ENCODE measurements at places on chromosomes 12 and 14.

GRCh38 chr12:105040476-105040875 lies 43.8 kb downstream of the ALDH1L2 start:
- no peak for DNase-seq

- DNase-seq: no peak
Observed at GRCh38 chr12:57826966-57827365, 8.4 kb upstream of the AVIL start.

- no peak for DNase-seq
Observed at GRCh38 chr12:15428632-15429031, 106.3 kb downstream of the PTPRO start.

- DNase-seq: no peak
Observed at GRCh38 chr12:1126091-1126490, 135.1 kb downstream of the ERC1 start.

GRCh38 chr12:106480251-106480650 lies 102.6 kb upstream of the RFX4 start:
- DNase-seq: no peak

GRCh38 chr14:42802346-42802745 lies 1195.7 kb downstream of the LRFN5 start:
- DNase-seq: no peak

- DNase-seq: no peak
Observed at GRCh38 chr12:126781593-126781992, 1485.4 kb upstream of the TMEM132C start.

- DNase-seq: no peak
Observed at GRCh38 chr12:110286623-110287022, 5.6 kb downstream of the ATP2A2 start.

- no peak for DNase-seq
Observed at GRCh38 chr14:64806202-64806861, 73.4 kb downstream of the SPTB start.

- no peak for DNase-seq
Observed at GRCh38 chr12:104682790-104683279, 226.1 kb downstream of the CHST11 start.

- DNase-seq: no peak
Observed at GRCh38 chr14:92225731-92226130, 97.2 kb upstream of the SLC24A4 start.

DNA sequence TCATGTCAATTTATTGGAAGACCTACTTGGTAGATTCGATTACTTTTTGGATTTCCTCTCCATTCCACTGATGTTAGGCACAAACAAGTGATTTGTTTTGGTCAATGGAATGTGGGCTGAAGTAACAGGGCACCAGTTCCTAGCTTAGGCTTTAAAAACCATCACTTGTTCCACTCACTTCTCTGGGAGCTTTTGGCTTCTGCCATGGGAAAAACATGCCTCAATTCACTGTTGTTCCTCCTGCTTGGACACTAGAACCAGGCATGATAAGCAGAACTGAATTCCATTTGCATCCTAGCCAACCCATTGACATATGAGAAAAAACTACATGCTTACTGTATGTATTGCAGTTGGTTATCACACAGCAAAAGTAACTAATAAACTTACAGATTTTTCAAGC lies 47.8 kb downstream of the LLPH start:
- DNase-seq: no peak

GRCh38 chr14:103296987-103297386 lies 37.0 kb upstream of the EIF5 start:
- no peak for DNase-seq

GRCh38 chr12:27480016-27480415 lies 33.5 kb downstream of the SMCO2 start:
- DNase-seq: no peak

DNA sequence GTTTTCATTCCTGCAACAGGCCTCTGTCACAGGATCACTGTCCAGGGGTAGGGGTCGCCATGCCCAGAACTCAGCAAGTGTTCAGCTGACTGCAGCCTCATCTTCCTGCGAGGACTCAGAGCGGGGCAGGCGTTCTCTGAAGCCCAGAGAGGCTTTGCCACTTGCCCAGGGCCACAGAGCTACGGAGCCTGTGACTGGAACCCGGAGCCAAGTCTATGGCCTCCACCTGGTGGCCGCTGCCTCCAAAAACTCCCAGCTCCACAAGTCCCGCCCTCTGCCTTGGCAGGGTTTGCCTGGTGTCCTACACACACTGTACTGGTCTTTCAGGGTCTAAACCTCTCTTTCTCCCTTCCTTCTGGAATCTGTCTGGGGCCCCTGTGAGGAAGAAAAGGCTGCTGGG lies 8.7 kb upstream of the PPP1R13B start:
- no peak for DNase-seq

GRCh38 chr12:13093191-13093847 lies 10.1 kb downstream of the GSG1 start:
- no peak for DNase-seq

- DNase-seq: no peak
Observed at GRCh38 chr14:85190251-85190650, 339.7 kb upstream of the FLRT2 start.

- peak; percentile 21 for DNase-seq
Observed at GRCh38 chr14:69880044-69880487, 850 bp downstream of the SMOC1 start.

DNA sequence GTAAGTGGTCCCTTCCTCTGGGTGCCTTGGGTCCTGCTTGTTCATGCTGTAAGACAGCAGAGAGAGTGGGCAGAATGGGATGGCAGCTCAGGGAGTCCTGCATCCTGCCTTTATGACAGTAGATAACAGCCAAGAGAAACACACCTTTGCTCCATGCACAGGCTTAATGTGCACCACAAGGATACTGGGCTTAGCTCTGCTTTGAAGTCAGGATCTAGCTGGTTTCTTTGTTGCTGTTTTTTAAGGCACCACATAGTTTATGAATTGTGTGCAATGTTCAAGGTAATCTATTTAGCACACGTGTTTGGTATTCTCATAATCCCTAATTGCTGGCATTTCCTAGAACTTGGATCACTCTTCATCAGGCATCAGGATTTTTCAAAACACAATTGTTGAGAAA lies 239.5 kb upstream of the DCN start:
- DNase-seq: no peak

- DNase-seq: peak; percentile 58
Observed at GRCh38 chr14:77208291-77208978, 26.8 kb downstream of the TMEM63C start.

DNA sequence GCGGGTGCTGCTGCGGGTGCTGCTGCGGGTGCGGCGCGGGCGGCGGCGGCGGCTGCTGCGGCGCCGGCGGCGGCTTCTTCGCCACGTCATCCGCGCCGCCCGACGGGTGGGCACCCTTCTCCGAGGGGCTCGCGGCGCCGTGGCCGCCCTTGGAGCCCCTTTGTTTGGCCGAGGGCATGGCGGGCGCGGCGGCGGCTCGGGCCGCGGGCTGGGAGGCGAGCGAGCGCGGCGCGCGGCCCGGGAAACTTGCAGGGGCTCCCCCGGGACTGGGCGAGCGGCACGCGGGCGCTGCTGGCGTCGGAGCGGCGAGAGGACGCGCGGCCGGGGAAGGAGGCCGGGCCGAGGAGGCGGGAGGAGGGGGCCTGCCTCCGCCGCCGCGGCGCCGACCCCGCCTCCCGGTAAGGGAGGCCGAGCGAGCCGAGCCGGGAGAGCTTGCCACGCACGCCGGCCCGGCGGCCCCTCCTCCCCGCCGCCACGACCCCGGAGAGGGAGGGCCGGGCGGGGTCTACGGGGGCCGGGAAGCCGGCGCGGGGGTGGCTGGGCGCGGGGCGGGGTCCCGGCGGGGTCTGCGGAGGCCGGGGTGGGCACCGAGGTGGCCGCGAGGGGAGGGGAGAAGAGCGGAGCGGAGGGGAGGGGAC lies at the start of gene CKAP4:
TSS of gene CKAP4 (minus strand) at position 347 of the 638 bp plus-strand sequence. CDS start at position 178, 169 bp downstream.
- peak; percentile 56 for DNase-seq

- DNase-seq: no peak
Observed at GRCh38 chr12:130696379-130697100, 19.6 kb downstream of the RIMBP2 start.

GRCh38 chr14:29906256-29906870 lies 21.3 kb downstream of the PRKD1 start:
- DNase-seq: peak; percentile 23

DNA sequence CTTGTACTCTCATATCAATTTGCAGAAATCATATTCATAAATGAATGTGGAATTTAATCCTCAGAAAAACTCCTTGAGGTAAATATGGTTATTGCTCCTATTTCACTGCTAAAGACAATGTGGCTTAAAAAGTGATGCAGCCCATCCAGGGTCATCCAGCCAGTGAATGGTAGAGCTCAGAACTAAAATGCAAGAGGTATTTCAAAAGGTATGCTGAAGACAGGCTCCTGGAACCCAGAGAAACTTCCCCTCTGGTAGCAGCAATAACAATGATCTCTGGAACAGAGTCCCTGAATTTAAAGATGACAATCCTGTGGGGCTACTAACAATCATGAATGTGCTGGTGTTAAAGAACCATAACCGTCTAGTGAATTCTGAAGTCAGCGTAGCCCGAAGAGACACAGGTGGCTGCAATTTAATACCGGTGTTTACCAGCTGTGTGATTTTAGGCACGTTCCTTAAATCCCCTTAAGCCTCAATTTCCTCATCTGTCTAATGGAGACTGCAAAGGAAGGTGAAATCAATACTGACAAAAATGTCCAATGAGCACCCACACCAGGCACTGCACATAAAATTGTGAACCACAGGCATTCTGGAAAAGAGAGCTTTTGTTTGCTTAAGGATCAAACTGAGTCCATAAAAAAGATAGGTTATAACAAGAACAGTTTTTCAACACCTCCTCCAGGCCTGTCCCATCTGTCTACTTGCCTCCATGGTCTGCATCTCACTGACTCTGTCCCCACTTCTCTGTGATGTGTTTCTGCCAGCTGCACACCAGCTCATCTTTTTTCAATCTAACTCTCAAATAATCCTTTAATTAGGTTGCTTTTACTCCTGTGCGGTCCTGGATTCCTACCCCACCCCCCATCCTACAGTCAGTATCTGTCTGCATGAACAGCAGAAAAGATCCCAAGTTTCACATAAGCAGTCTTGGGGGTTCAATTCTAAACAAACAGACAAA lies 10.5 kb downstream of the TM7SF3 start:
- DNase-seq: no peak

GRCh38 chr14:77924141-77924948 lies 124.4 kb downstream of the ADCK1 start:
- DNase-seq: peak; percentile 32

DNA sequence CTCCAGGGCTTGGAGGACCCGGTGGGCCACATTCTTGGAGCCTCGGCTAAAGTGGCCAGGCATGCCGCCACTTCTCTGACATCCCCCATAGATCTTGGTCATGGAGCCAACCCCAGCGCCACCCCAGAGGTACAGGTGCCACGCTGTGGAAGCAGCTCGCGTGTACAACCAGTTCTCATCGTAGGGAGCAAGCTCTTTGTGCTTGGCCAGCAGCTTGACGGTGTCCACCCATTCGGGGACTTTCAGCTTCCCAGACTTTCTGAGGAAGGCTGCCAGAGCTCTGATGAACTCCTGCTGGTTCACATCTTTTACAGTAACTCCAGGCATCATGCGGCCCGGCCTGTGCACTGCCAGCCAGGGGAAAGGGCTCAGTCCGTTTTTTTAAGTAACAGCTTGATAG lies 29.3 kb upstream of the EAPP start:
- DNase-seq: no peak

GRCh38 chr12:107526555-107527180 lies 158.9 kb upstream of the PWP1 start:
- DNase-seq: no peak

DNA sequence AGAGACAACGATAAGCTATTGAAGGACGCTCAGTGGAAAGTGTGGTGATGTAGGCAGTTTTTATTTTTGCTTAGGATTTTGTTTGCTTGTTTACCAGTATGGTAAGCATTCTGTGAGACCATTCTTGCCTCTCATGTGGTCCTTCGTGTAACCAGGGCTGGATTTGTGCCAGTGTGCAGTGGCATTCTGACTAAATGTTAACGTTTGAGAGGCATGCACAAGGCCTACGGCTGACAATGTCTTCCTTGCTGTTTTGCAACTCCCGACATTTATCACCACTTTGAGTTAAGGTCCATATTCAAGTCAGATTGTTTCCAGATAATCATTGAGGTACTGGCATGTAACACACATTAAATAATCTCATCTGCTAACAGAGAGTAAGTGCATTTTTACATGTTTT lies 102.3 kb upstream of the BCAT1 start:
- DNase-seq: no peak

DNA sequence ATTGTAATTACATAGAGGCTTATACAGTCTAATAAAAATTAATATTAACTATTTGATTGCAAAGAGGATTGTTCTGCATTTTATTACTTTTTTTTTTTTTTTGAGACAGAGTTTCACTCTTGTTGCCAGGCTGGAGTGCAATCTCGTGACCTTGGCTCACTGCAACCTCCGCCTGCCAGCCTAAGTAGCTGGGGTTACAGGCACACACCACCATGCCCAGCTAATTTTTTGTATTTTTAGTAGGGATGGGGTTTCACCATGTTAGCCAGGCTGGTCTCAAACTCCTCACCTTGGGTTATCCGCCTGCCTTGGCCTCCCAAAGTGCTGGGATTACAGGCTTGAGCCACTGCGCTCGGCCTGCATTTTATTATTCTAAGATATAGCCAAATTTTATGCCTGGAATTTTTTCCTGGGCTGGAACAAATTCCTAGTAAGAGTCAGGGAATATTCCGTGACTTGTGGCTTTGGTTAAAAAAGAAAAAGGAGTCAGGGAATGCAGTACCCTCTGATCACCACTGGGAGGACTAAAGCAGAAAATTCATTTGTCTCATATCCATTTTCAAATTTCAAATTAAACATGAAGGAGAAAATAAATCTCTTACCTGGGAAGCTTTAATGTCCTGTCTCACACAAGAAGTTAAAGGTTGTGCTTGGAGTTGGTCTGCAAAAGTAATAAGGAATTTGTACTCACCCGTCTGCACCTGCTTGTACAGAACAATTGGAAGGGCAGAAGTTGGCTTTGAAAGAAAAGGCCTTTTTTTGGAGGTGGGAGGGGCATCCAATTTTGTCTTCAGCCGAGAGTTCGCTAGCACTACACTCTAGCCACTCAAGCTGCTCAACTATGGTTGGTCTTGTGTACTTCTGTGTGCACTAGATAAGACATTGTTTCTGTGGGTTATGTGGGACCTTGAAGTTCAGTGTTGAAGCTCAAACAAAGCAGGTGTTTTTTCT lies 8.7 kb downstream of the MARK3 start:
- DNase-seq: peak; percentile 27

DNA sequence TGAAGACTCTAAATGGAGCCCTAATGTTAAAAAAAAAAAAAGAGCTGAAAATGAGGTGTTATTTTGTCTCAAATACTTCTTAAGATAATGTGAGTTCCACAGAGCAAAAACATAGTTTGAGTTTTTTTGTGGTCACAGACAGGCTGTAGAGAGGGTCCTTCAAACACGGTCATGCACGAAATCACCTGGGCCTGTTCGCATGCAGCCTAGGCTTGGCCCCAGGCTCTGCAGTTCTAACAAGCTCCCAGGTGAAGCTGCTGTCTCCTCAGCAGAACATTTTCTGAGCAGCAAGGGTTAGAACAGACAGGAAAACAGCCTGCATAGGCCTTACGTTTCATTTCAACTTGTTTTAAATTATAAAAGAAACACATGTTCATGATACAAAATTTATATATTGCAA lies 65.4 kb upstream of the TBPL2 start:
- DNase-seq: no peak

GRCh38 chr14:68124979-68125731 lies 305.6 kb downstream of the RAD51B start:
- peak; percentile 33 for DNase-seq

- no peak for DNase-seq
Observed at GRCh38 chr12:53181935-53182334, 1.2 kb upstream of the CSAD start.

GRCh38 chr12:67356380-67356774 lies 87.2 kb downstream of the CAND1 start:
- DNase-seq: no peak
